Activated CD4-positive, alpha-beta T cell treated with anti-CD3 and anti-CD28 coated beads, Interleukin-2, amount 50 U/mL, for 16 hours (primary cell): ENCODE measurements at places on chromosomes 1 and 21.

GRCh38 chr1:20552728-20553445 lies 514 bp downstream of the FAM43B start:
- no peak for DNase-seq

GRCh38 chr1:150890033-150890416 lies 3.1 kb downstream of the CTXND2 start:
- DNase-seq: peak; percentile 33

DNA sequence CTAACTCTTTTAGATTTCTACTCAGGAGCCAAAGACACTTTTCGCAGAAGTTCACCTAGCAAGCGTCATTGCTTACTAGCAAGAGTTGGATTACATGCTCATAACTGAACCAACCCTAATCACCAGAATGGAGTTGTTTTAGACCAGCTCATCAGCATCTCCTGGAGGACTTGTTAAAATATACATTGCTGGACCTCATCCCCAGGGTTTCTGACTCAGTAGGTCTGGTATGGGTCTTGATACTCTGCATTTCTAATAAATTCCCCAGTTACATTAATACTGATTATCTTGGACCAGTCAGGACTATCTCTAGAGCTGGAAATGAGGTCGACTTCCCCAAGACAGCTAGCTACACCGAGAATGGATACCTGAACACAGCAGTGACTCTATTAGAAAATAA lies 9.7 kb upstream of the PRDX6 start:
- DNase-seq: no peak

DNA sequence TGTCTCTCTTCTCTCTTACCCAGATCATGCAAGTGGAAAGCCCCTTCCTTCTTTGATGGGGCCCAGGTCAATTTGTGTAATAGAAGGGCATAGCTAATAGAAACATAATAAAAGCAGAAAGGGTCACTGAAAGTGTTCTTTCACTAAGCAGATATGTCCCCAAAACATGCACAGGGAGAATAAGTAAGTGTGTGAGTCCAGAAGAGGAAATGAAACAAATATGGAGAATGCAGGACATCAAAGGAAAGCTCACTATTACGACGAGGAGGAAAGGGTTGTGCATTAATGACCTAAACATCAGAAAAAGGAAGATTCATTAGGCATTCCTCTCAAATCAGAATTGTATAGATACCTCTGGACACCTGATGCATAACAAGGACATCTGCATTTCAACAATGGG lies 81.4 kb upstream of the SMYD2 start:
- DNase-seq: no peak

GRCh38 chr1:91697416-91697815 lies 188.5 kb downstream of the TGFBR3 start:
- DNase-seq: peak; percentile 91

DNA sequence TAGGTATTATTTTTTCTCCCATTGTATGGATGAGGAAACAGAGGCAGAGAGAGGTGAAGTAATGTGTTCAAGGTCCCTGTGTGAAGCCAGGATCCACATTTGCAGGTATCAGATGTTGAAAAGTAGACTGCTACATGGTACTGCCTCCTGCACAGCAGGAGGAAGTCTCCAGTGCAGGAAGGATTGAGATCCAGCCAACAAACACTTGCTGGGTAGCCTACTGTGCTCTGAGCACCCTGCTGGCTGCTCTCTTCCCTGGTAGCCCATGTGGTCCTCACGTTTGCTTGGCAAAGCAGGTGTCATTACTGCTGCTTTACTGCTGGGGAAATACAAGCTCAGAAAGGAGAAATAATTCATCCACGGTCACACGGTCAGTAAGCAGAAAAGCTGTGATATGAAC lies 21.3 kb upstream of the GRIK3 start:
- DNase-seq: no peak

DNA sequence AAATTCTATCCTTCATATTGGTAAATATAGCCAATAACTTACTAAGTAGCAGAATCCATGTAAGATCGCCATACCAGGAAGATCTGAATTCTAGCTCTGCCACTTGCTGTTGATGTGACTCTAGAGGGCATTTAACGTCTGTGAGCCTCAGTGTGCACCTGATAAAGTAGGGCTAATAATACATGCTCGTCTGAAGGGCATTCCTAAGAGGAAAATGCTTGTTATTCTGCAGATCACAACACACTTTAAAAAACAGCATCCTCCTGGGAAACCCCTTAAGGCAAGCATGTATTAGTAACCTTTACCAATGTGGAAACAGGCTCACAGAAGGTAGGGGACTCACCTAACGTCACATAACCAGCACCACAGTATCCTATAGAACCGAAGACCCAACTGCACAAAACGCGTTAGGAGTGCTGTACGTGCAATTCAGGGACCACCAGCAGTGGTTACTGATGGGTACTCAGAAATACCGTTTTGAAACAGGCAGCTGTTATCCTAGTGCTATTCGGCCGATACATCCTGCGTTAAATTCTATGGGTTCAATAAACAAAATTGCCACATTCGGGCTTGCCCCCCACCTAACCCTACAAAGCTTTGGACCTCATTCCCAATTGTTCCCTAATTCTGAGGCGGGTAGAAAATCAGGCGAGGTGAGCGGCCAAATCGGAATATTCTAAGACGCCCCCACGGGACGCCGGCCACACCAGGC lies 758 bp downstream of the DEPDC1 start:
- DNase-seq: peak; percentile 12

DNA sequence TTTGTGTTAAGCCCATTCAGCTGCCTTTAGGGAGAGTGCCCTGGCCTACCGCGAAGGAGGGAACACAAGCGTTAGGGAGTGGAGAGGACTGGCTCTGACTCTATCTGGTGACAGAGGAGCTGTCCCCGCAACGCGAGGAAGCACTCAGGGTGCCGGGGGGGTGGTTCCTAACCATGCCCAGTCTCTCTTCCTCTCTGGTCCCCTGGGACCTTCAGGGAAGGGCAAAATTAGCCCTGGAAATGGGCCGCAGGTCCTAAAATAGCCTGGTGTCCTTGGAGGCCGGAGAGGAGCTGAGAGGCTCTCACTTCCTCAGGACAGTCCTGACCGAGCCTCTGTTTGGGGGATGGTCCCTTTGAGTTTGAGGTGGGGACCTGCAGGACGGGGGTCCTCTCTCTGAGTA lies 5.8 kb downstream of the SLC45A1 start:
- no peak for DNase-seq

DNA sequence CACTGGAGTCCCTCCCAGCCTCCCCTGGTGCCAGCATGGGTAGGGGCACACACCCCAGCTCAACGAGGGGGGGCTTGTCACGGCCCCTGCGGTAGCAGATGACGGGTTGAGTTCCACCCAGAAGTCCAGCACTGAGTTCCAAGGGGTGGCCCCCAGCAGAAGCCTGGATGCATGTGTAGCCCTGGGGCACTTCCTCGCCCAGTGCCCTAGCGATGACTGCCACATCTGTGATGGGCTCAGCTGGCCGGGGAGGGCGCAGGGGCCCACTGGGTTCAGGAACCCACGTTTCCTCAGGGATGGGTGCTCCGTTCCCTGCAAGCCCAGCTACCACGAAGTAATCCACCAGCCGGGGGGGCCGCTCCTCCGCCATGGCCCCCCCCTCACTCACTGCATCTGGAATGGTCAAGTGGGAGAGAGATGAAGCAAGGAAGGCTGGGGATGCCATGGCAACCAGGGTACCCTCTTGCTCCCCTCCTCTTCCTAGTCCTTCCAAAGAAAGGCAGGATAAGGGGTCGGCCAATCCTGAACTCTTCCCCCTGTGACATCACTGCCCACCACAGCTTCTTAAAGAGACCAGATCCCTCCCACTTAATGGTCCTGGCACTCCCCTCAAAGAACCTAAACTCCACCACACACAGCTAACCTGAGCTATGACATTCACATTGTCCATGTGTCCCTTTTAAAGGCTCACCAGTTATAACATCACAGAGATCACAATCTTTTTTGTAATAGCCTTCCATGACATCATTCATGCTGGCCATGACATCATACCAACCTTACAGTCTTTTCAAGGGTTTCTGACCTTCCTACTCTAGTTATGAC lies 2.3 kb downstream of the DENND4B start:
- no peak for DNase-seq

- peak; percentile 30 for DNase-seq
Observed at GRCh38 chr1:145782272-145783099, 41.4 kb downstream of the RNF115 start.

DNA sequence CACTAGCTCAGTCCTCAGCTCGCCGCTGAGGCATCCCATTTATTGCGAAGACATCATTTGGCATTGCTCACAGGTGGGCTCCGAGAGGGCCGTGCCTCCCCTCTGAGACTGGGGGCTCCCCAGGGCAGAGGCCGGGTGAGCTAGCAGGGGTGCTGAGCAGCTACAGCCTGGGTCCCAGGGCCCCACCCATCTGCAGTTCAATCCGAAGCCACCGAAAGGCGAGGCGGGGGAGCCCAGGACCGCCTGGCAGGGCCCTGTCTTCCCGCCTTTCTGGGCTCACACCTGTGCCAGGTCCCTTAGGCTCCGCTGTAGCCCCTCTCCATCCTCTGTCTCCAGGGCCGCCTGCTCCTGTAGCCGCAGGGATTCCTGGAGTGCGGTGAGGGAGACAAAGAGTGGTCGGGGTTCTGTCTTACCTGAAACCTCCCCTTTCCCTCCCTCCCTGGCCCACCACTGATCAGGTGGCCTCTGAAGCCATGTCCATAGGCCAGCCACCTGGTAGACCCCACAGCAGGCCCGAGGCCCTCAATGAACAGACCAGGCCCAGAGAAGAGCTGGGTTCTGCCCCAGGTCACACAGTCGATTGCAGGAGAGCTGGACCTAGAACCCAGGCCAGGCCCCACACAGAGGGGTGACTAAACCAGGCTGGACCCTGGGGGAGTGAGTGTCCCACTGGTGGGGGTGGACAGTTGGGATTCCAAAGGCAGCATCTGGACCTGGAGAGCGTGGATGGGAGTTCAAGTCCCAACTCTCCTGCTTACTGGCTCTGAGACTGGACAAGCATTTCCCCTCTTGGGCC lies 18.1 kb upstream of the NBPF1 start:
- no peak for DNase-seq

DNA sequence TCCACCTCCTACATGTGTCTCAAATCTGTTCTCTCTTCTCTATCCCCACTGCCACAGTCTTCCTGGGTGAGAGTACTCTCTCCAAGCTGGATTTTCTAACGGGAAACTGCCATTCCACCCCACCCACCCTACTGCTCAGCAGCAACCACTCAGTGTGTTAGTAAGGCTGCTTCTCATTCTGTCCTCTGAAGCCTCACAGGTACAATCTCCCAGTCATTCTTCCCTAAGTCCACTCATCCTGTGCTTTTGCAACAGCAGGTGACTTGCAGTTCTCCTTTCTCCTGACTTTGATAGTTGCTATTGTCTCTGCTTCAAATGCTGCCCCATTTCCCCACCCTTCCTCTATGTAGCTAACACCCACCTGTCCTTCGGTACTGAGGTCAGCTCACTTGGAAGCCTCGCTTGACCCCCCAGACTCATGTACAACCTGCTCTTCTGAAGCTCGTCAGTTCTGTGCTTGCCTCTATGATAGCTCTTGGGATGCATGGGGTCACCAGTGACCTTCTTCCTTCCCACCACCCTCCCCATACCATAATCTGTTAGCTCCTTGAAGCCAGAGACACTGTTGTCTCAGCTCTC lies 188.9 kb downstream of the RRAGC start:
- DNase-seq: no peak

DNA sequence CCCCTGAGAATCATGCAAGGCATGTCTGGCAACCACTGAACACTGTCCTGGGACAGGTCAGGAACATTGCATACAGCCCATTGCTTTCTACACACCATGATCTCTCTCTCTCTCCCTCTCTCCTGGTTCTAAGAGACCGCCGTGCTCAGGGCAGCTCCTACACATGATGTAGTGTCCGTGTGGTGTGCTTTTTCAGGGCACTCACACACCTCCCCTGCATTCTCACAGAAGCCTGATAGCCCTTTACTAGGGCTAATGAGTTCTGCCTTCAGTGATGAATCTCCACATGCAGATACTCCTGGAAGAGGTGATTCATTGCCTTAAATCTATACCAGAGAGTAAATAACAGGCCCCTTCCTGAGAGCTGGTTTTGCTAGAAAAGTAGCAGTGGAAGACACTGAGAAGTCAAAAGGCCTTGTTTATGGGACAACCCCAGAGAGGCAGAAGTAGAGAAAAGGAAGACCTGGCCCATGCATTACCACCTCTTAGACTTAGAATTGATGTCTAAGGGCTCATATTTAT lies 7.2 kb upstream of the OLFML2B start:
- DNase-seq: no peak

DNA sequence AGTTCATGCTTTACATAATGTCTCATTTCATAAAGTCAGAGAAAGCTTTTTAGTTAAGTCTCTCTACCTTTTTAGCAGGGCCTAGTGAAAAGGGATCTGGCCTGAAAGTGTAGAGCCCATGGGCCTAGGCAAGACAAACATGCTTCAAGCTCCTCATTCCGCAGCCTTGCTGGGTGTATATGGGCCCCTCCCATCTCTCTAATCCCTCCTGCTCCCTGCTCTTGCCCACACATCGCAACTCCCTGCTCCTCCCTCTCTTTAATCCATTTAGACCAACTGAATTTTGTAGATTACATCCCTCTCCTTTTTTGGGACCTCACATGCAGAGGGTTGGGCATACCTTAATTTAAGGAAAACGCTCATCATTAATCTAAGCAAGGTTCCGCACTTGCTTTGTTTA lies 42.3 kb upstream of the CCDC190 start:
- DNase-seq: no peak

- DNase-seq: no peak
Observed at GRCh38 chr1:198444792-198445191, 95.7 kb downstream of the ATP6V1G3 start.

- DNase-seq: no peak
Observed at GRCh38 chr1:70333245-70333644, 21.3 kb downstream of the ANKRD13C start.
